CD8-positive, alpha-beta memory T cell (primary cell): ENCODE measurements at places on chromosomes 1 and 21. TPM values are rescaled to one million over a fixed set of nuclear protein-coding genes. Genes with fewer than 3 reads are reported as not detected.

C1orf74 gene
- total RNA-seq = 2.2 TPM

KCNJ10 gene
- total RNA-seq = 0.13 TPM

ANKRD34A gene
- total RNA-seq = 8.7 TPM

GRCh38 chr21:37671381-37671780, 244.9 kb downstream of the KCNJ6 start:
- H3K27ac ChIP-seq = no peak overlapping the region
- peaks cover 4% of the 10 kb centered on the region for H3K27me3 ChIP-seq
- H3K4me1 ChIP-seq = no peaks in the 10 kb centered on the region
- no peak for DNase-seq

DNA sequence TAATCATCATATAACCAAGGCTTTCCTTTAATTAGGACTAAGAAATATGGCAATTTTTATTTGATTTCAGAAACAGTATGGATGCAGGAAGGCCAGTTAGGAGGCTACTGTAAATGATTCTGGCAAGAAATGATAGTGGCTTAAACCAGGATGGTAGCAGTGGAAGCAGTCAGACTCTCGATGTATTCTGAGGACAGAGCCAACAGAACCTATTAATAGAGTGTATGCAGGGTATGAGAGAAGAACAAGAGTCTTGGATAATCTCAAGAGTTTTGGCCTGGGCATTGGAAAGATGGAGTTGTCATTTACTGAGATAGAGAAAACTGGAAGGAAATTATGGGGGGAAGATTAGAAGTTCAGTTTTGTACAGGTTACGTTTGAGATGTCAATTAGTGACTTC, 73.3 kb upstream of the GNG4 start:
- no peak for DNase-seq
- no peaks in the 10 kb centered on the region for H3K27me3 ChIP-seq
- no peak overlapping the region for H3K4me3 ChIP-seq
- H3K4me1 ChIP-seq = no peaks in the 10 kb centered on the region

DNA sequence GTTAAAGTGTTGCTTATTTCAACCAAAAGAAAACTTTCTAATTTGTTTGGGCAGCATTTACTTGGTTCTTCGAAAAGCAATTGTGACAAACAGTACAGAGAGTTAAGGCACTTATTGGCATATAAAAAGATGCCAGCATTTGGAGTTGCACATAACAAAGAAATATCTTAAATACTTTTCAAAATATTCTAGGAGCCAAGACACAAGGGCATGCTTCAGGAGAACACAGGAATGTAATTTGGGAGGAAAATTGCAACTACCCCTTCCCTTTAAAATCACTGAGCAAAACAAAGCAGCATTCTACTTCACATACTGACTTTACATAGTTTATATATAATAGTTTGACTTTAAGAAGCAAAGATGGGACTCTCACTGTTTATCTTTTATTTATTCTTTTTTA, 4.6 kb upstream of the TIE1 start:
- no peaks in the 10 kb centered on the region for H3K36me3 ChIP-seq
- no peak overlapping the region for H3K27ac ChIP-seq
- no peak for DNase-seq
- H3K4me3 ChIP-seq = no peak overlapping the region

DNA sequence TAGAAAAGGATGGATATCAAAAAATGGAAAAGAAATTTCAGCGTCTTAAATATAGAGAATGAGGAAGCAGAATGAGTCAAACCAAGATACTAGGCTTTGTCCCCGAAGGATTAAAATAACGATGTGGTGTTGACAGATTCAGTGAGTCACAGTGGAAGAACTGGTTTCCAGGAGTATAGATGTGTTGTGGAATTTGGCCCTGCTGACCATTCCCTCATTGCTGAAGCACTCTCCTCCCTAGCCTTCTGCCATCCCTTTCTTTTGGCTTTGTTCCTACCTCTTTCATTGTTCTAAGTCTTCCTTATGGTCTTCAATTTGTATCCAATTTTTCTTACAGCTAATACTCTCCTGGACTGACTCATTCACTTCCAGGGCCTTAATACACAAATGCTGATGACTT, 23.1 kb upstream of the USP25 start:
- H3K4me1 ChIP-seq = no peaks in the 10 kb centered on the region
- no peak overlapping the region for H3K27ac ChIP-seq
- H3K36me3 ChIP-seq = no peaks in the 10 kb centered on the region
- no peak for DNase-seq
- no peak overlapping the region for H3K4me3 ChIP-seq

- no peak overlapping the region for H3K4me3 ChIP-seq
- H3K27ac ChIP-seq = no peak overlapping the region
- no peak for DNase-seq
- peaks cover 23% of the 10 kb centered on the region for H3K4me1 ChIP-seq
- peaks cover 4% of the 10 kb centered on the region for H3K27me3 ChIP-seq
Measured at GRCh38 chr1:1356796-1357401, 1.5 kb downstream of the MXRA8 start.

- H3K4me1 ChIP-seq = peaks cover 5% of the 10 kb centered on the region
- no peak overlapping the region for H3K27ac ChIP-seq
- no peaks in the 10 kb centered on the region for H3K36me3 ChIP-seq
Measured at GRCh38 chr1:54323324-54323739, 82.9 kb downstream of the SSBP3 start.

DNA sequence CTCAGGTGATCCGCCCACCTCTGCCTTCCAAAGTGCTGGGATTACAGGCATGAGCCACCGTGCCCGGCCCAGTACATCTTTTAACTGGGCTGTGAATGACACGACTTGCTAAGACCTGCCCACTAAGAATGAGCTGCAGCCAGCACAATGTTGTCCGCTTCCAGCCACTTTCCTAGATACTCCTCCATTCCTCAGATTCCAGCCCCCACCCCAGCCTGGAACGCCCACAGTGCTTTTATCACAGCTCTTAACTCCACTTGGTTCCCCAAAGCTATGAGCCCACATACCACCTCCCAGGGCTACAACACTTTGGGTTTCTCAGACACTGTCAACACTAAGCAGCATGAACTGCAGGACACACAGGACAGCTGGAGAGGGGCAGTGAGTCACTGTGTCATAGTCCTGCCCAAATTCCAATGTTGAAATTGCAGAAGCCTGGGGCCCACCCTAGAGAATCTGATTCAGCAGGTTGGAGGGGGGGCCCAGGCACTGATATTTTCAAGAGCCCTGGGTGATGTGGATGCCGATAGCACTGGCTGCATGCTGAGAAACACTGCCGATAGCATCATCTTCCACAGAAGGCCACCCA, 58.0 kb downstream of the ACBD3 start:
- no peaks in the 10 kb centered on the region for H3K27me3 ChIP-seq
- no peak for DNase-seq
- H3K27ac ChIP-seq = no peak overlapping the region
- no peak overlapping the region for H3K4me3 ChIP-seq

DNA sequence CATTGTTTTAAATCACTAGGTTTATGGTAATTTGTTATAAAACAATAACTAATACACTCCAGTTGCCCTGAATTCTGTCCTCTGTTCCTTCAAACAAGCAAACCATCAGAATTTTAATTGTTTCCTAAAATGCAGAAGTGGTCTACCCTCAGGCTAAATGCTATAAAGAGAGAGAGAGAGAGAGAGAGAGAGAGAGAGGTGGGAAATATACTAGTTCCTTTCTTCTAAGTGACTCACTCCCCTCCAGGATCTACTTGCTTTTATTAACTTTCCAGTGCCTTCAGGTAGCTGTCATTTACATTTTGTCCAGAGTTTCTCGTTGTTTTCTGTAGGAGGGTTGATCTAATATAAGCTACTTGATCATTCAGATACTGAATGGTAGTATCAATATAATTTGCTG, 26.4 kb downstream of the LRRC53 start:
- H3K4me3 ChIP-seq = no peak overlapping the region
- H3K27me3 ChIP-seq = no peaks in the 10 kb centered on the region
- no peak for DNase-seq
- no peaks in the 10 kb centered on the region for H3K4me1 ChIP-seq
- H3K27ac ChIP-seq = no peak overlapping the region
- H3K36me3 ChIP-seq = no peaks in the 10 kb centered on the region

DNA sequence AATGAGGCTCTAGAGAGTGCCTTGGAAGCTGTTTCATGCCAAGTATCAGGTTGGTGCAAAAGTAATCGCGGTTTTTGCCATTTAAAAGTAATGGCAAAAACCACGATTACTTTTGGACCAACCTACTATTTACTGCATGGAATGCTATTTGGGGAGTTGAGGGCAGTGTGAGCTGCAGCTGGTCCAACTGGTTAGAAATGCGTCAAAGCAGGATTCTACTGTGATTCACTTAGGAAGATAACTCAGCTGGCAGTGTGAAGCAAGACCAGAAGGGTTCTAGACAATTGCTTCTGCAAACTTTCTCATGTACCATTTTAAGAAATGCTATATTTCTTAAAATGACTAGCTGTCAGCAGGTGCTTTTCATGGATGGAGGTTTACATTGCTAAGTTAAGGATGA, 21.2 kb upstream of the PLA2G2C start:
- H3K4me1 ChIP-seq = peaks cover 4% of the 10 kb centered on the region
- no peaks in the 10 kb centered on the region for H3K36me3 ChIP-seq
- no peak for DNase-seq
- no peak overlapping the region for H3K4me3 ChIP-seq
- H3K27ac ChIP-seq = no peak overlapping the region
- peaks cover 4% of the 10 kb centered on the region for H3K27me3 ChIP-seq

DNA sequence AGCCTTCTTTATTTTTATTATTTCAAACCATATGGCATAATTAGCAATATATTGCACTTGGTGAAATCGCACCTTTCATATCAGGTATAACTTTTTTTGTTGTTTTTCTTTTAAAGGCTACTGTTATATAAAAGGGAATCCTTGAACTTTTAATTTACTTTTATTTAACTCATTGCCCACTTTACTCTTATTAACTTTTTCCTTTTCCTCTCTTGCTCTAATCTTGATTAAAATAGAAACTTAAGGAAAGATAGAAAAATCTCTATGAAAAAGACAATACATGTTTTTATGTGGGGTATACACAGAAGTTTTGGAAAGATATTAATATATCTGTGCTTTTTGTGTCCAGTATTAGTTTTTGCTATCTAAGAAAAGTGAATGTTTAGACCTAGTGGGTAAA, 805.8 kb downstream of the USP25 start:
- no peaks in the 10 kb centered on the region for H3K27me3 ChIP-seq
- H3K4me3 ChIP-seq = no peak overlapping the region
- H3K27ac ChIP-seq = no peak overlapping the region
- no peaks in the 10 kb centered on the region for H3K4me1 ChIP-seq

DNA sequence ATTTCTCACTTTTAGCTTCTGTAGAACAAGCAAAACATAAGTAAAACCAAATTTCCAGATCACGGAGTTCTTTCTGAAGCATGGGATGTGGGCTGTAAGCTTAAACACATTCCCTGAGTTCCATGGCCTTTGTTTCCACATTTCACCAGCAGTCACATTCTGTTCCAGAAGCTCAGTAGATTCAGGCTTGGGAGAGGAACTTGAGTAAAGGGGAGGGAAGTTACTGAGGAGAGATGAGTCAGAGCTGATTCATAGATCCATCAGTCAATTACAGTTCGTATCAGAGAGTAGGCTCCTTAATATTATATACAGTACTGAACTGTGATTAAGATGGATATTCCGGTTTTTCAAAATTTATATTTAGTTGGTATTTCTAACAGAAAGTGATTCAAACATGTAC, 614.3 kb downstream of the NCAM2 start:
- H3K27ac ChIP-seq = no peak overlapping the region
- H3K4me1 ChIP-seq = no peaks in the 10 kb centered on the region
- H3K27me3 ChIP-seq = no peaks in the 10 kb centered on the region
- H3K36me3 ChIP-seq = no peaks in the 10 kb centered on the region
- no peak overlapping the region for H3K4me3 ChIP-seq

DNA sequence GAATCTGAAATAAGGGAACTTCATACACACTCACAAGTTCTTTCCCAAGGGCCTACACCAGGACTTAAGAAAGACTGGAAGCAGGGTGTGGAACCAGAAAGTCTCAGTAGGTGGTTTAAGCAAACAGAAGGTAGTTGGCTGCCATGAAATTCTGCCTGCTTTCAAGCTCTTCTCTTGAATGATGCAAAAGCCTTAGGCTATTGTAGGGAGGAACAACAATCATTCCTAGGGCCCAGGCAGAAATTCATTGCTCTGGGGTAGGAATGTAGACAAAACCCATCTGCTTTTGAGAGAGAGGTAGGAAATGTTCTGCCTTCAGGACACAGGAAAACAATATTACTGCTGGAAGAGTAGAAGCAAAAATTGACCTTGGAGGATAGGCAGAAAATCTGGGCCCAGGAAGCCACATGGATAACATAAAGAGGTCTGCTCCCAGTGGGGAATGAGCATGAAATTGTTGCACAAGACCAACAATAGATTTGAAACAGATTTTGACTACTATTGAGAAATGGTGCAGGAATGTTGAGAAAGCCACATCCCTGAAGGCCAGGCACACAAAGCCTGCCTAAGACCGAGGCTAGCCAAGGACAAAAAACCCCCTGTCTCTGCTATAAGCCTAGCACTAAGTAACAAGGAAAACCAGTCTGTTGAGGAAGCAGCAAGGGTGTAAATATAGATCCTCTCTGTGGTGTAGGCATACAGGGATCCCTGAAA, 22.7 kb upstream of the SFT2D2 start:
- no peak for DNase-seq
- H3K4me1 ChIP-seq = no peaks in the 10 kb centered on the region
- H3K36me3 ChIP-seq = peaks cover 19% of the 10 kb centered on the region
- no peak overlapping the region for H3K27ac ChIP-seq
- H3K4me3 ChIP-seq = no peak overlapping the region

DNA sequence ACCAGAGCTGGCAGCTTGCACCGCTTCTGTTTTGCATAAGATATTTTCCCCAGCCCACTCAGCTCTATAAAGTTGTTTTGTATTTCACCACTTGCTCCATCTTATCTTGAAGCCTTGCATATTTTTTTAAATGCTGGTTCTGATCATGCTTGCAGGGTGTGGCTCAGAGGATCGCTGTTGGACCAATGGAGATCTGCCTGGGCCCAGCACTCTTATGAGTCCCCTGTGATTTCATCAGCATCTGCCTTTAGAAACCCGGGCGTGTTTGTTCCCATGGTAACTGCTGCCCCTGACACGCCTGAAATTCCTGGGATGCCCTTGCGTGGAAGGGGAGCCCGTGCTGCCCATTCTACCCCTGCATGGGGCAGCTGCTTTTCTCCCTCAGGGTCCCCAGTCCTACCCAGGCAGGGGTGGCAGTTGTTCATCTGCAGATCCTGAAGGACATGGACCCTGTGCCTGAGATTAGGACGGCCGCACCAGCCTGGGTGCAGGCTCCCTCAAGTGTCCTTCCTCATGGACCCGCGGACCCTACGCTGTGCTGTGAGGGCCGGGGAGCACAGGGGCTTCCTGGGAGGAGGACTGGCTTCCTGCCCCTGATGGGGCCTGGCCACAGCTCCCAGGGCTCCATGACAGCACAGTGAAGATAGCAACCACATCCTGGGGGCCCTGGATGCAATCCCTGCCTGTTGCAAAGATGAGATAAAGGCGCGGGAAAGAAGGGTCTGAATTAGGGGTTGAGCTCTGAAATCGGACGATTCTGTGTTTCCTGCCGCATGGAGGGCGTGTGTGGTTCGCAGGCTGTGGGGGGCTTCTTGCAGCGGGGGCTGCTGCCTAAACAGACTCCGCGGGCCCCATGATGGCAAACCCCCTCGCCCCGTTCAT, 226.5 kb downstream of the SDCCAG8 start:
- no peak for DNase-seq
- H3K4me3 ChIP-seq = peak overlapping the region; percentile 47
- H3K36me3 ChIP-seq = no peaks in the 10 kb centered on the region

- no peaks in the 10 kb centered on the region for H3K36me3 ChIP-seq
- H3K4me1 ChIP-seq = peaks cover 10% of the 10 kb centered on the region
- no peak overlapping the region for H3K4me3 ChIP-seq
- H3K27me3 ChIP-seq = peaks cover 8% of the 10 kb centered on the region
Measured at GRCh38 chr1:112719706-112720105, 4.6 kb upstream of the PPM1J start.
